ENCODE measurements at places on chromosomes 11 and 22. TPM values are rescaled to one million over a fixed set of nuclear protein-coding genes. Genes with fewer than 3 reads are reported as not detected.

EMID1 gene
- 0.38 TPM for total RNA-seq

PHLDA2 gene
- total RNA-seq = 156 TPM

PITPNB gene
- total RNA-seq = 43.6 TPM

NECTIN1 gene
- total RNA-seq = 7.8 TPM

PISD gene
- total RNA-seq = 30.1 TPM

SLC37A2 gene
- 0.15 TPM for total RNA-seq

MS4A14 gene
- not detected for total RNA-seq

SLC5A12 gene
- total RNA-seq = not detected

HTATIP2 gene
- total RNA-seq = 201 TPM

CASP1 gene
- 0.46 TPM for total RNA-seq

YPEL4 gene
- 0.43 TPM for total RNA-seq

BARX2 gene
- total RNA-seq = not detected

PACSIN3 gene
- 30.0 TPM for total RNA-seq

DUSP18 gene
- total RNA-seq = 4.6 TPM

ZNF215 gene
- total RNA-seq = 0.99 TPM

TSGA10IP gene
- not detected for total RNA-seq

TSKU gene
- 202 TPM for total RNA-seq

C22orf31 gene
- total RNA-seq = not detected

NUP50 gene
- total RNA-seq = 28.9 TPM

PIWIL4 gene
- total RNA-seq = 0.19 TPM

FEN1 gene
- total RNA-seq = 103 TPM

CST6 gene
- not detected for total RNA-seq

LRRN4CL gene
- 0.12 TPM for total RNA-seq

SUN2 gene
- total RNA-seq = 26.7 TPM

FAM118B gene
- total RNA-seq = 14.9 TPM

SCGB2A2 gene
- not detected for total RNA-seq

TMEM109 gene
- total RNA-seq = 127 TPM

OR10A5 gene
- not detected for total RNA-seq

CRY2 gene
- 3.3 TPM for total RNA-seq

TEX12 gene
- total RNA-seq = not detected

SEPTIN3 gene
- total RNA-seq = 1.3 TPM

C11orf91 gene
- total RNA-seq = 0.50 TPM

ART5 gene
- 0.33 TPM for total RNA-seq

OR8G1 gene
- not detected for total RNA-seq

SMTNL1 gene
- total RNA-seq = not detected

FGF4 gene
- not detected for total RNA-seq

HEPN1 gene
- not detected for total RNA-seq

TREH gene
- total RNA-seq = not detected

AKIP1 gene
- total RNA-seq = 43.7 TPM

FIBIN gene
- total RNA-seq = not detected

THYN1 gene
- 16.2 TPM for total RNA-seq

KRTAP5-8 gene
- not detected for total RNA-seq

LRRC32 gene
- total RNA-seq = 0.15 TPM

OR2D2 gene
- total RNA-seq = not detected

DNAJC4 gene
- 19.5 TPM for total RNA-seq

HTR3A gene
- not detected for total RNA-seq

MFNG gene
- total RNA-seq = 3.0 TPM

KCNJ4 gene
- 0.20 TPM for total RNA-seq

TTC12 gene
- total RNA-seq = 5.1 TPM

C11orf98 gene
- total RNA-seq = 146 TPM

OTOG gene
- not detected for total RNA-seq

RIMBP3B gene
- total RNA-seq = 0.71 TPM

WNT7B gene
- total RNA-seq = 122 TPM

INSC gene
- not detected for total RNA-seq

SLC22A25 gene
- not detected for total RNA-seq

SGSM1 gene
- total RNA-seq = 0.17 TPM

GTSE1 gene
- total RNA-seq = 29.9 TPM

MICALL1 gene
- 16.8 TPM for total RNA-seq

TBRG1 gene
- total RNA-seq = 20.4 TPM
